ENCODE measurements at places on chromosomes 2 and 18.

- DNase-seq, result no peak
These were observed 73.9 kb downstream of the MYCN start for GRCh38 chr2:16014041-16014787.

DNA sequence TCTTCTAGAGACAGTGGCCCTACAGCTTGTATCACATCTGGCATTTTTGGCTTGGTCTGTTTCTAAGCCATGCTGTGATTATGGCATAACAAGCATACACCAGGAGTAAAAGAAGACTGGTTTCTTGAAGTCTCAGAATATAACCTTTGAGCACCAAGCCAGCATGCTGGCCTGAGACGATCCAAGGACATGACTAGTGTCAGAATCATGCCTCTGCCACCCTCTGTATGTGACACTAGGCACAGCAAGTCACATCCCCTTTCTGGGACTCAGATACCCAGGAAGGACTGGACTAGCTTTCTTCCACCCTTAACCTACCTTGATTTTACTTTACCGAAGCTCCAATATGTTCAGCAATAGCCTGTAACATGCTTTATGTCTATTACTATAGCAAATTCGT lies 345.5 kb downstream of the SETBP1 start:
- DNase-seq, result no peak

GRCh38 chr2:152031747-152032306 lies 67.0 kb downstream of the CACNB4 start:
- no peak for DNase-seq

- no peak for DNase-seq
These were observed 1.1 kb downstream of the MAP3K20 start for GRCh38 chr2:173076581-173077345.

GRCh38 chr18:37396971-37397720 lies 168.5 kb downstream of the CELF4 start:
- no peak for DNase-seq

GRCh38 chr2:59223742-59224141 lies 982.6 kb upstream of the FANCL start:
- no peak for DNase-seq

DNA sequence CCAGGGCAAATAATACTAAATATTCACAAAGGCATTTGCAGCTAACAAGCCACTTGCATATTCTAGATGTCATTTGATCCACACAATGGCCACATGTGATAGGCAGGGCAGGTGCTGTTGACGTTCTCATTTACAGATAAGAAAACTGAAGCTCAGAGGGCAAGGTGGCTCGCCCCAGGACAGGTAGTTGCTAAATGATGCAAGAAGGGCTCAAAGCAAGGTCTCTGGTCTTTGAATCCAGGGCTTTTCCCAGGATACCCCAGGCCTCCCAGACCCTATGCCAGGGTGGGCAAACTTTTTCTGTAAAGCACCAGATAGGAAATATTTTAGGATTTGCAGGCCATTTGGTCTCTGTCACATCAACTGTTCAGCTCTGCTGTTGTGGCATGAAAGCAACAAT lies 35.1 kb downstream of the LOXHD1 start:
- no peak for DNase-seq

DNA sequence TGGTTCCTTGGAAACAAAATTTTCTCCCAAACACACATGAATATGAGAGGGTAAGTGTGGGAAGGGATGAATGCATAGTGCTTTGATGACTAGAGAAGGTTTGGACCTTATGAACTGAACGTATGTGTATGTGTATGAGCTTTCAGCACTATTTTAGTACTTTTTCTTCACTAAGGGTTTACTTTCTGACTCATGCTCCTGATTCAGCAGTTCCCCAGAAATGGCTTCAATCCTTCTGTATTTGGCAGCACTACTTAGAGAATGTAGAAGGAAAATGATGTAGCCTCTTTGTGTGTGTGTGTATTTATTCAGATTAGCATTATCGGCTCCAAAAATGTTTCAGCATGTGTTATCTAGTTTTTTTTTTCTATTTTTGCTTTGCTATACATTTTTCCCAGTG lies 22.2 kb downstream of the KCNJ3 start:
- no peak for DNase-seq

GRCh38 chr2:72112981-72113846 lies 34.4 kb downstream of the CYP26B1 start:
- no peak for DNase-seq

- DNase-seq, result no peak
These were observed 7.8 kb upstream of the ZNF532 start for GRCh38 chr18:58856881-58857280.

- DNase-seq, result no peak
These were observed 465.0 kb upstream of the CWC22 start for GRCh38 chr2:180472133-180472532.

- DNase-seq, result peak; percentile 76
These were observed 137.9 kb upstream of the CXCR4 start for GRCh38 chr2:136255648-136256461.

GRCh38 chr2:142974288-142975024 lies 97.0 kb downstream of the KYNU start:
- no peak for DNase-seq

GRCh38 chr2:239952665-239953417 lies 72.3 kb downstream of the NDUFA10 start:
- no peak for DNase-seq

DNA sequence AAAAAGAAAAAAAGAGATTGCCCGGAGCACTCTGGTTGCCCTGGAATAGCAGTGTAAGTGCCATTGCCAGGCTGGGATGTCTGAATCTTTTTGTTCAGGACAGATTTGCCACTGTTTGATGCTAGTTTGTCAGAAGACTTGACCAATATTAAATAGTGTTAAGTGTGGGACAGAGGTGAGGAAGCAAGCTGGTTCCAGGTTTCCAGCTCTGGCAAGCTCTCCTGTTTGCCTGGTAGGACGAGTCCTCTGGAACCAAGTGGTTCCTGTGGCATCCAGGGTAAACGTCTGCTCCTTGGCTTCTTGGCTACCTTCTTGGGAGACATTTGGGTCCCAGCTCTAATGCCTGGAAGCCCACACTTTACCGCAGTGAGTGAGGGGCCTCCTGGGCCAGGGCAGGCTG lies 20.8 kb upstream of the IGFBP5 start:
- no peak for DNase-seq

DNA sequence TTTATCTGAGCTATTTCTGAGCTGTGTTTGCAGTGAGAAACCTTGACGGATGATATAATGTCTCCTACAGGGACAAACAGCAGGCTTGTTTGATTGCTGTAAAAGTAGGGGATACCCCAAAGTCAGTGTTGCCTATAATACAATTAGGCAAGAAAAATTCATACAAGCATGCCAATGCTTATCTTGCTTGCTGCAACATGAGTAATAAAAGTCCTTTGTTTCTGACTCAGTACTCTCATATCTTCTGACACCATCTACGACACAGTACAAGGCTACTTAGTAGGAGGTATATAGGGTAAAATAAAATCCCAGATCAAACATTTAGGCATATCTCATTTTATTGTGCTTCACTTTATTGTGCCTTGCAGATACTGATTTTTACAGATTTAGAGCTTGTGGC lies 33.0 kb downstream of the ERBB4 start:
- DNase-seq, result no peak

GRCh38 chr2:27209621-27210401 lies 2.0 kb upstream of the ATRAID start:
- no peak for DNase-seq

DNA sequence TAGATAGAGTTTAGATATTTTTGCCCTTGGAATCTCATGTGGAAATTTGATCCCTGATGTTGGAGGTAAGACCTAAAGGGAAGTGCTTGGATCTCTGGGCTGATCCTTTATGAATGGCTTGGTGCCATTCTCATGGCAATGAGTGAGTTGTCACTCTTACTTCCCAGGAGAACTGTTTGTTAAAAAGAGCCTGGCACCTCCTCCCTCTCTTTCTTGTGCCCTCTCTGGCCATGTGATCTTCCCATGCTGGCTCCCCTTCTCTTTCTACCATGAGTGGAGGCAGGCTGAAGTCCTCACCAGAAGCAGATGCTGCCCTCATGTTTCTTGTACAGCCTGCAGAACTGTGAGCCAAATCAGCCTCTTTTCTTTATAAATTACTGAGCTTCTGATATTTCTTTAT lies 276.9 kb downstream of the ZNF804A start:
- DNase-seq, result no peak

DNA sequence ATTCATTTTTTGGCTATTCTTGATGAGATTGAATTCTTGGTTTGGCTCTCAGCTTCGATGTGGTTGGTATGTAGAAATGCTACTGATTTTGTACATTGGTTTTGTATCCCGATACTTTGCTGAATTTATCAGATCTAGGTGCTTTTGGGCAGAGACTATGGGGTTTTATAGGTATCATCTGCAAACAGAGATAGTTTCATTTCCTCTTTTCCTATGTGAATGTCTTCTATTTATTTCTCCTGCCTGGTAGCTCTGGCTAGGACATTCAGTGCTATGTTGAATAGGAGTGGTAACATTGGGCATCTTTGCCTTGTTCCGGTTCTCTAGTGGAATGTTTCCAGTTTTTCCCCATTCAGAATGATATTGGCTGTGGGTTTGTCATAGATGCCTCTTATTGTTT lies 5.5 kb upstream of the TACR1 start:
- no peak for DNase-seq

- no peak for DNase-seq
These were observed 17.0 kb downstream of the TCF4 start for GRCh38 chr18:55570966-55571365.

GRCh38 chr2:6881046-6881445 lies 3.5 kb downstream of the RSAD2 start:
- no peak for DNase-seq

DNA sequence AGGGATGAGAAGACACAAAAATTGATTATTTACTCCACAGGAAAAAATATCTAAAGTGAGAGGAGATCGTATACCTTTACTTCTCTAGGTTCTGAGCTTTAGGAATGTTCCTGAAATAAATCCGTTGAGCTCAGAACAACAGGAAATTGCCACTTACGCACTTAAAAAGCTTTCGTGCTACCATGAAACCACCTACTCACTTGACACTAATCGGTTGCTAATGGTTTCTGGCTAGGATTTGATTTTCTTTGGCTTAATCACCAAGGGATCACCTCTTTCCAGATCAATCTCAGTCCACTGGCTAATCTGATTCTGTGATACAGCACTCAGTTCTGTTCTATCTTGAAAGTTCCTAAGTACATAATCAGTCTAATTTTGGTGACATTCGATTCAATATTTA lies 419.6 kb downstream of the DLGAP1 start:
- no peak for DNase-seq

DNA sequence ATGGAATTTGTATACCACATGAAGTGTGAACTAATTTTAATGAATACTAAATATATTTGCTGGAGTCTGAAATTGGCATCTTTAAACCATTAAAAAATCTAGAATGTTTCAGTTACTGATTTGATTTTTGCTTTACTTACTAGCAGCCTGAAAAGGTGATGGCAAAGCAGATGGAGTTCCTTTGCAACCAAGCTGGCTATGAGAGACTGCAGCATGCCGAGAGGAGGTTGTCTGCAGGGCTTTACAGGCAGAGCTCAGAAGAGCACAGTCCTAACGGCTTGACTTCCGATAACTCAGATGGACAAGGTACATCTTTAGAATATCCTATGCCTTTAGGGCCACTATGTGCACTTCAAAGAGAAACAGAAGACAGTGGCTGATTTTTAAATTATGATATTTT lies 36.5 kb downstream of the NAB1 start:
- DNase-seq, result no peak

DNA sequence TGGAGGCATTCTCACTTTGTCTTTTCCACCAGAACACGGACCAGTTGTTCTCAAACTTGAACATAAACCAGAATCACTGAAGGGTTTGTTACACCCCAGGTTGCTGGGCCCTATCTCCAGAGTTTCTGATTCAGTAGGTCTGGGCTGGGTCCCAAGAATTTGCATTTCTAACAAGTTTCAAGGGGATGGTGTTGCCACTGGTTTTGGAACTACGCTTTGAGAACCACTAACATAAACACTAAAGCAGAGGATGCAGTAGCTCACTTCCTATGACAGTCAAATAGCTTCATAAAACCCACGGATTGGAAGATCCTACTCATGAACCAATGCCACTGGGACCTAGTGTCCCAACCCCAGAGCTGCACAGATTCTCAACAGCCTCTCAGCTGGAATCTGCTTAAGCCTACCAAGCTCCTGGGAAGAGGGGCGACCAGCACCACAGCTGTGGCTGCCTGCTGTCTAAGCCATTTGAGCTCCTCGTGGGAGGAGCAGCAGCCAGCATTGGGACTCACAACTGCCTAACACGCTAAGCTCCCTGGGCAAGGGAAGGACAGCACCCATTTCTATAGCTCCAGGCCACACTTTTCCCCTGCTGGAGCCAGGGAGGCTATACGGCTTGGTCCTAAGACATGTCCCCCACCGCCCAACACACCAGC lies 62.5 kb downstream of the C1D start:
- DNase-seq, result no peak

- no peak for DNase-seq
These were observed 89.8 kb upstream of the TGIF1 start for GRCh38 chr18:3360211-3360610.

DNA sequence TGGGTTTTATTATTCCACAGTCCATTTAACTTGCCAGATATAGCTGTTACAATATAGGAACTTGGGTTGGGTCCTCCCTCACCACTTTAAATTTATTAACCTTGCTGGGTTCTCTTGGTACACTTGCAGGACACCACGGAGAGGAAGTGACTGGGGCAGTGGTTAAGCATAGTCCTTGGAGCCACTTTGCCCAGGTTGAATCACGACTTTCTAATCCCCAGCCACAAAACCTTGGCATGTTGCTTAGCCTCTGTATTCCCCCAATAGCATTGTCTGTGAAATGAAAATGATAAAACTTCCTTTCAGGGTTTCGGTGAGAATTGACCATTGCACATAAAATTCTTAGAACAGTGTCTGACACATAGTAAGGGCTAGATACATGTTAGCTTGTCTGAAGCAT lies 221.2 kb downstream of the IRS1 start:
- DNase-seq, result no peak

DNA sequence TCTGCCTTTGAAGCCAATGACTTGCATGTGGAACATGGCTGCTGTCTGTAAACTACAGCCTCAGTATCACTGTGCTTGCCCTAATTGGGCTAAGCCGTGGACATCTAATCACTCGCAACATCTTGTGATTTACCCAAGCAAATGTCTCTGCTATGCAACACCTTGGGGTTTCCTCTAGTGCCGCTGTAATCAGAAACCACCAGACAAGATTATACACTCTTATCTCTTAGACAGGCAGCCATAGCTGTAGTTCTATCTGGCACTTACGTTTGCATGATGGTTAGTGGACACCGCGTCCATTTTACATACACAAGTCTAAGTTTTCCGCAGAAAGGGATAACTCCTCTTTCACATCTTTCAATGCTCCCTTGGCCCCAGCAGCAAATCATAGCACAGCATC lies 204.3 kb upstream of the CCDC68 start:
- DNase-seq, result no peak

Measured in thymus (tissue), 14 donors.